ENCODE measurements at places on chromosomes 1 and 21.

- peak; percentile 11 for DNase-seq
Observed at GRCh38 chr1:181089017-181089675, 646 bp downstream of the IER5 start.

GRCh38 chr1:46137916-46138315 lies 5.5 kb upstream of the PIK3R3 start:
- no peak for DNase-seq

GRCh38 chr1:91940496-91940895 lies 8.7 kb upstream of the BRDT start:
- no peak for DNase-seq

GRCh38 chr1:82848043-82848442 lies 1047.3 kb downstream of the ADGRL2 start:
- DNase-seq = no peak

DNA sequence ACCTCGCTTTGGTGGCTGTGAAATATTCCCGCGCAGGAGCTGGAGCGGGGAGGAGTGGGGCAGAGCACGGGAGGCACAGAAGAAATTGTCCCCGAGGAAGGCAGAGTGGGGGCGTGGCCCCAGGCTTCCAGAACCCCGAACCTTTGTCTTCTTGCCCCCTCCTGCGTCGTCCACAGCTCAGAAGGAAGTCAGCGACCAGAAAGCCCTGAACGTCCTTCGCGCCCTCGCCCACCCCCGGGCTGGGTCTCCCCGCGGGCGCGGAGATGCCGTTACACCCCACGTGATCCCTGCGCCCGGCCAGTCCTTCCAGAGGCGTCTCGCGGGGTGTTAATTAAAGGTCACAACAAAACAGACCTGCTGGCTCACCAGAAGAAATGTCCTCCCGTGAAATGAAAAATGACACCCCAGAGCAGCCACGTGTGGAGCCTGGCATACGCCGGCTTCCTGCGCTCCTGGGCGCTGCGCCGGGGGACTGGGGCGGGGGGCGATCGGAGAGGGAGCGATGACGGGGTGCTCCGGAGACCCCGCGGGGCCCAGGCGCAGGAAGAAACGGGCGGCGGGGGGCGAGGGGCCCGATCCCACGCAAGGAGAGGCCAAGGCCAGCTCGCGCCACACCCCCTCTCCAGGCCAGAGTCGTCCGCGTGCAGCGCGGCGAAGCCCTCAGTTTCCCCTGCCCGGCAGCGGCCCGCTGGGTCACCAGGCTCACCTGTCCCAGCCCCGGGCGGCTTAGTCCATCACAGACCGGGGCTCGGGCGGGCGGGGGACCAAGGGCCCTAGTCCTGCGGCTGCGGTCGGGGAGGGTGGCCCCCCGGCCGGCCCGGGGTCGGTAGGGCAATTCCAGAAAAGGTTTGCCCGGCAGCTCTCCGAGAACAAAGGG lies 995 bp upstream of the KIF26B start:
- no peak for DNase-seq

- no peak for DNase-seq
Observed at GRCh38 chr1:11045428-11046269, 1.4 kb downstream of the MASP2 start.

DNA sequence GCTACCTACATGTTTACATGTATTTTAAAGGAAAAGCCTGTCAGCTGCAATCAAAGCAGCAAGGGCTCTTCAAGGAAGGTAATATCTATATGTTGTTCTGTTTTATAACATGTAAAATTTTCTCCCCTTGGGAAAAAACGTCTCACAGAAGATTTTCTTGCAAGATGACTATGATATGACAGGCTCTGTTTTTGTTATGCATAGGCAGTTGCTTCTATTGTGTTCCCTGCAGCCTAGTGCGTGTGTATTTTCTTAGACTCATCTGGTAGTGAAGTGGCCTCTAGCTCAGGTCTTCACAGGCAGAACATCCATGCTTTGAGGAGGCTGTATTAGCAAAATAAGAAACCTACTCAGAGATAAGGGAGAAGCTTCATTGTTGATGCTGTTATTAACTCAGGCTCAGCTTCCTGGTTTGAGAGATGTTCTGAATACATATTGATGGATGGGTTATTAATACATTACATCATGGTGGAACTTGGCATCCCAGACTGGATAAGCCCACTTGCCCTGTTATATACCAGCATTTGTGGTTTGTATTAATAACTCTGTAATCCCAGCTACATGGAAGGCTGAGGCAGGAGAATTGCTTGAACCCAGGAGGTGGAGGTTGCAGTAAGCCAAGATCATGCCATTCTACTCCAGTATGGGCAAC lies 35.8 kb downstream of the LAMC1 start:
- DNase-seq = no peak

- no peak for DNase-seq
Observed at GRCh38 chr1:42214447-42214871, 49.9 kb upstream of the GUCA2A start.

GRCh38 chr1:155120253-155120652 lies 7.4 kb upstream of the EFNA1 start:
- no peak for DNase-seq

DNA sequence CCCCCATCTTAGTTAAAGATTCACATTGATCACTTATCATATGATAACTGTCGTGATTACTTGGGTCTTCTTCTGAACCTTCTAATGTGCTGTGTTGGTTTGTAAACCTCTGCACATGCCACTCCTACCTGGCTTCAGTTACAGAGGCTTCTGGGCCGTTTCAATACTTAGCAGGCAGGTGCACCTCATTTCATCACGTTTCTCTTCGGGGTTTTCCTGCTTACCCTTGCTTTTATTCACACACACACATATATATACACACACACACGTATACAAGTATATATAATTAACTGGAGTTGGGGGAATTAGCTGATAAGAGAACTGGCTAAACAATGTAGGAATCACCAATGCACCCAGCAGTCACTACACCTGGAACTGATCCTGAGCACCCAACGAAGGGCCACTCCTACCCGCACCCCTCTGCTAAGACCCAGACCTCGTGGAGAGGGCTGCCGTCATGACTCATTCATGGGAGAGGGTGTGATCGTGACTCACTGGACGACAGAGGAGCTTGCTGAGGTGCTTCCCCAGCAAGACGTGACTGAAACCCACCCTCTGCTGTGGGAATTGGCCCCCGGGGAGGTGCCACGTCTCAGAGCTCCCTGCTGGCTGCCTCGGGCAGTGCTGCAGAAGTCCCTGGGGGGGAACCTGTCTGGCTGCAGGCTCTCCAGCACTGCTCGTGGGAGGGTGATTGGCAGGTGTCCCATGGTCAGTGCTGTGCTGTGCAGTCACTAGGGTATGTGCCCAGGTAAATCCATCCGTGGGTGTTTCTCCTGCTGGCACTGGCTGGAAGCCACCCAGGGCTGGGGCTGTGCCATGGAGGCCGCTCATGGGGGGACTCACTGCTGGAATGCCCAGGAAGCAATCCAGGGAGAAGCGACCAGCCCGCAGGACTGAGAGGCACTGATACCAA lies 166.6 kb downstream of the DYRK1A start:
- DNase-seq = no peak

- DNase-seq = no peak
Observed at GRCh38 chr1:100313382-100313781, 38.9 kb upstream of the CDC14A start.

DNA sequence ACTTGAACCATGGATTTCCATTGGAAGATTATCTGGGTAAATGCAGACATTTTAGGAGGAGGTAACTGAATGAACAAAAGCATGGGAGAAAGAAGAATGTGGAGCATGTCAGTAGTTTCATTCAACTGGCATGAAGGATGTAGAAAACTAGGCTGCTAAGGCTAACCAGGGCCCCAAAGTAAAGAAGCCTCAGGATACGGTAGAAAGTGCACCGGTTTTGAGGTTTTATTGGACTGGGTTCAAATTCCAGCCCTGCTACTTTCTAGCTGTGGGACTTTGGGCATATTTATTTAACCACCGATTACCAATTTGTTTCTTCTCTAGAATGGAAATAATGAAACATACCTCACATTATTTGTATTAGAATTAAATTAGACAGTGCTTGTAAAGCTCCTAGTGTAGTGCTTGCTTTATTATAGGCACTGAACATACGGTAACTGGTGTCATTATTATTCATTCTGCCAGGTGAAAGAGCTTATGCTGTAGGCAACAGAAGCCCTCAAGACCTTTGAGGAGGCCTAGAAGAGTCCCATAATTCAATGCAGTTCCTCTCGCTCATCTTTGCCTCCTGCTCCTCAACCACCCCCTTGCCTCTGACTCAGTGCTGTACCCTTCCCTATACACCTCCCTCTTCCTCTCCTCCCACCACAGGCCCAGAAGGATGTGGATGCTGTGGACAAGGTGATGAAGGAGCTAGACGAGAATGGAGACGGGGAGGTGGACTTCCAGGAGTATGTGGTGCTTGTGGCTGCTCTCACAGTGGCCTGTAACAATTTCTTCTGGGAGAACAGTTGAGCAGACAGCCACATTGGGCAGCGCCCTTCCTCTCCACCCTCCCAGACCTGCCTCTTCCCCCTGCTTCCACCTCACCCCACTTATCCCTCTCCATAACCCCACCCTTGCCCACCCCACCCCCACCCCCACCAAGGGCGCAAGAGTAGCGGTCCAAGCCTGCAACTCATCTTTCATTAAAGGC lies 2.5 kb upstream of the CHTOP start:
- no peak for DNase-seq

DNA sequence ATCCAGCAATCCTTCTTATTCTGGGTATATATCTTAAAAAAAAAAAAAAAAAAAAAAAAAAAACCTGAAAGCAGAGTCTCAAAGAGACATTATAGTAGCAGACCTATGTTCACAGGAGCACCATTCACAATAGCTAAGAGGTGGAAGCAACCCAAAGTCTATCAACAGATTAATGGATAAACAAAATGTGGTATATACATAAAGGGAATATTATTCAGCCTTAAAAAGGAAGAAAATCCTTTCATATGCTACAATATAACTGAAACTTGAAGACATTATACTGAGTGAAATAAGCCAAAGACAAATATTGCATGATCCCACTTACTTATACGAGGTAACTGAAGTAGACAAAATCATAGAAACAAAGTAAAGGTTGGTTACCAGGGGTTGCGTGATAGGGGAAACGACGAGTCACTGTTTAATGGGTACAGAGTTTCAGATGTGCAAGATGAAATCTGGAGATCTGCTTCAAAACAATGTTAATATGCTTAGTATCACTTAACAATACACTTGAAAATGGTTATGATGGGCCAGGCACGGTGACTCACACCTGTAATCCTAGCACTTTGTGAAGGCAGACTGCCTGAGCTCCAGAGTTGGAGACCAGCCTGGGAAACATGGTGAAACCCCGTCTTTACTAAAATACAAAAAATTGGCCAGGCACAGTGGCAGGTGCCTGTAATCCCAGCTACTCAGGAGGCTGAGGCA lies 29.5 kb downstream of the PIK3R3 start:
- no peak for DNase-seq

DNA sequence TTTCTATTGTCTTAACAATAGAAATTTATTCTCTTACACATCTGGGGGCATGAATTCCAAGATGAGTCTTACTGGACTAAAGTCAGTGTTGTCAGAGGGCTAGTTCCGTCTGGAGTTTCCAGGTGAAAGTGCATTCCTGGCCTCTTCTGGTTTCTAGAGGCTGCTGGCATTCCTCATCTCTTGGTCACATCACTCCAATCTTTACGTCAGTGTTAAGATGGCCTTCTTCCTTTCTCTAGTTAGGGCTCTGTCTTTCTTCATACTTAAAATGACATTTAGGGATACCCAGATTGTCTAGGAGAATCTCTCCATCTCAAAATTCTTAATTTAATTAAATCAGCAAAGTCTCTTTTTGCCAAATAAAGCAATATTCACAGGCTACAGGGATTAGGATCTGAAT lies 13.3 kb upstream of the PDC start:
- no peak for DNase-seq

GRCh38 chr21:38790059-38790458 lies 15.7 kb upstream of the ETS2 start:
- DNase-seq = no peak

DNA sequence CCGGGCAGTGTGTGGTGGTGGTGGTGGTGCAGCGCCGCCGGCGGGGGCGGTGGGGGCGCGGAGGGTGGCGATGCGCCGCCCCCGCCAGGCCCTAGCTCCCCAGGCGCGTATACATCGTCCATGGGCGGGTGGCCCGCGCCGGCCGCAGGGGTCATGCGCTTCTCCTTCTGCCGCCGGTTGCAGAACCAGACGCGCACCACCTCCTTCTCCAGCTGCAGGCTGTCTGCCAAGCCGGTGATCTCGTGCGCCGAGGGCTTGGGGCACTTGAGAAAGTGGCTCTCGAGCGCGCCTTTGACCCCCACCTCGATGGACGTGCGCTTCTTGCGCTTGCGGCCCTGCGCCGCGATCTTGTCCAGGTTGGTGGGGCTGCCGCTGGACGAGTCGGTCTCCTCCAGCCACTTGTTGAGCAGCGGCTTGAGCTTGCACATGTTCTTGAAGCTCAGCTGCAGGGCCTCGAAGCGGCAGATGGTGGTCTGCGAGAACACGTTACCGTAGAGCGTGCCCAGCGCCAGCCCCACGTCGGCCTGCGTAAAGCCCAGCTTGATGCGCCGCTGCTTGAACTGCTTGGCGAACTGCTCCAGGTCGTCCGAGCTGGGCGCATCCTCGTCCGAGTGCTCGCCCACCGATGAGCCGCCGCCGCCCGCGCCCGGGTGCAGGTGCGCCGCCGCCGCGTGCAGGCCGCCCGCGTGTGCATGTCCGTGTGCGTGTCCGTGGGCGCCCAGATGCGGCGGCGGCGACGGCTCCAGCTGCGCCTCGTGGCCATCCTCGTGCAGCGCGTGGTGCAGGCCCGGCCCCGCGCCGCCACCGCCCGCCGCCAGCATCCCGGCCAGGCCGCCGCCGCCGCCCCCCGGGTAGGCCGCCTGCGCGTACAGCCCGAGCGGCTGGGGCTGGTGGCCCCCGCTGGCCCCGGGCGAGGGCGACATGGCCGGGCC lies 926 bp downstream of the POU3F1 start:
- no peak for DNase-seq

GRCh38 chr1:59136541-59137275 lies 160.2 kb upstream of the FGGY start:
- no peak for DNase-seq

GRCh38 chr1:243440406-243440805 lies 184.6 kb downstream of the SDCCAG8 start:
- no peak for DNase-seq

- DNase-seq = no peak
Observed at GRCh38 chr1:17598251-17598650, 58.8 kb downstream of the ARHGEF10L start.

GRCh38 chr1:226069811-226070489 lies 7.4 kb downstream of the H3-3A start:
- DNase-seq = no peak

DNA sequence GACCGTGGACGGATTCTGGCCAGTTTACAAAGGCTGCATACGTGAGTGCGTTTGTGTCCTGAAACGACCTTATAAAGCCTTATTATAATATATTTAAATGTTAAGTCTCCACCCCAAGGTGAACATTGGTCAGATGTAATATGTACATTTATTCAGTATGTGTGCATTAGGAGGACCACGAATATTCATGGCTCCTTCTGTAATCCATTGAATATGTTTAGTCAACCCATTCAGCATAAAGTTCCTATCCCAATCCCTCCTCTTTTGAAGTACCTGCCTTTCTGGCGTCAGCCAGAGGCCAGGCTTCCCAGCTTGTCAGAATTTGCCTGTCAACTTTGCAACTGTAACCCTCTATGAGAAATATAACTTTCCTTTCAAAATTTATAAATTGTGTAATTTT lies 10.4 kb upstream of the FLG start:
- DNase-seq = no peak

GRCh38 chr21:42640486-42640885 lies 12.9 kb upstream of the PDE9A start:
- DNase-seq = no peak

All from activated T-helper 1 cell treated with anti-CD3 and anti-CD28 coated beads, Interleukin-2, amount 50 U/mL, for 16 hours (primary cell).